ENCODE measurements at places on chromosomes 11 and 22.

GRCh38 chr11:13907678-13908077 lies 54.8 kb upstream of the SPON1 start:
- no peak for DNase-seq

- DNase-seq = no peak
These were observed 174.2 kb upstream of the ZBED5 start for GRCh38 chr11:11032066-11032465.

- peak; percentile 89 for DNase-seq
These were observed 1.2 kb downstream of the PHLDB1 start for GRCh38 chr11:118608360-118609227.

- DNase-seq = no peak
These were observed 1.7 kb downstream of the CREBZF start for GRCh38 chr11:85663080-85663752.

GRCh38 chr11:71443736-71444445 lies 4.3 kb downstream of the DHCR7 start:
- DNase-seq = no peak

DNA sequence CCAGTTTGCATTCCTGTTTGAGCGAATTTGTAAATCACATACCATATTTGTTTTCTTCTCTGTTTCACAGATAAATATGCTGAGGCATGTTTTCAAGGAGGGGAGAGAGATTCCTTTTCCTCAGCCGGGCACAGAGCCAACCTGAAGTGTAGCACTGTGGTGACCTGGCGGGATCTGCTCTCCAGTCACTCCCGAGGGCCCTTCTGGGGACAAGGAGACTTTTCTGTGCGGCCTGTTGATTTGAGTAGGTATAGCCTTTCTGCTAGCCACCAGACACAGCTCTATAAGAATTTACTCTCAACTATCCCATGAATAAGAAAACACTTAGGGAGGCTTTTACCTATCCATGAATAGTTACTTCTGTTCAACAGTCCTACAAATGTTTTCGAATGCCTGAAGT lies 63.5 kb upstream of the FDX1 start:
- DNase-seq = no peak

DNA sequence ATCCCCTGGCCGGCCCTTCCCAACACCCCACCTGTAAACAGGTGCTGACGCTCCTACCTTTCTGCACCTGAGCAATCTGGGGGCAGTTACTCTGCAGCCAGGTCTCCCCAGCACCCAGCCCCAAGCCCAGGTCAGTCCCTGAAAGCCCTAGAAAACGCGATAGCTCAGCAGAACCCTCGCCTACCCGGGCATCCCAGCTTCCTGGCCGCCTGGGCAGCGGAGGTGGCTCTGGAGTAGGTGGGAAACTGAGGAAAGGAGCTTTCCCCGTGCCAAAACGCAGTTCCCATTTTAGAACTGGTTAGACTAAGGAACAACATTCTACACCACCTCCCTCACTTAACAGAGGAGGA lies 445 bp downstream of the SYTL2 start:
- no peak for DNase-seq

- DNase-seq = no peak
These were observed 15.2 kb downstream of the DGCR6L start for GRCh38 chr22:20304646-20305045.

DNA sequence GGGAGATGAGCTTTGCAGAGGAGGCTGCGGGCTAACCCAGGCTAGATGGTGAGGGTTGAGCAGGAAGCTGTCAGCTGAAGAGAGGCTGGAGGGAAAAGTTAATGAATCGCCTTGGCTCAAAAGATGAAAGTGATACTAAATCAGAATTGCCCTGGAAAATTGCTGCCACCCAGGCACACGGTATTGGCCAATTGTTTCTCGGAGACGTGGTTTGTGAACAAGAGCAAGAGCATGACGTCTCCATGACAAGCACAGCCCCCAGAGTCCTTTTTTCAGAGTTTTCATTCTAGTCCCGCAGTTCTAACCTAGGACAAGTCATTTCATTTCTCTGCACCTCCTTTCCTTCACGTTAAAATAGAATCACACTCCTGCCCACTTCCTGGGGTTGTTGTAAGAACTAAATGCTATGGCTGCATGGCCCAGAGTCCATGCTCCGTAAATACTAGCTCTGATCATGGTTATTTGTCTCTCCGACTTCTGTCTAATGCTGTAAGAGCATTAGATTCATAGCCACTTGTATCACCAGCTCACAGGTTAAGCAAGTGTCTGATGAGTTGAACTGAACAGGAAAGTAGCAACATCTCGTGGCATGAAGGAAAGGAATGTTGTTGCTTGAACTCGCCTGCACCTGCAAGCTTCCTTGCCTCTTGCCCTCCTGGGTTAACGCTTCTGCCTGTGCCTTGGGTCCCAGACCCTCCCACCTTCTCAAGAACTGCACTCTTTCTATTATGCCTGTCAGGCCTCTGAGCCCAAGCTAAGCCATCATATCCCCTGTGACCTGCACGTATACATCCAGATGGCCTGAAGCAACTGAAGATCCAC lies 33.8 kb upstream of the NUP50 start:
- no peak for DNase-seq

DNA sequence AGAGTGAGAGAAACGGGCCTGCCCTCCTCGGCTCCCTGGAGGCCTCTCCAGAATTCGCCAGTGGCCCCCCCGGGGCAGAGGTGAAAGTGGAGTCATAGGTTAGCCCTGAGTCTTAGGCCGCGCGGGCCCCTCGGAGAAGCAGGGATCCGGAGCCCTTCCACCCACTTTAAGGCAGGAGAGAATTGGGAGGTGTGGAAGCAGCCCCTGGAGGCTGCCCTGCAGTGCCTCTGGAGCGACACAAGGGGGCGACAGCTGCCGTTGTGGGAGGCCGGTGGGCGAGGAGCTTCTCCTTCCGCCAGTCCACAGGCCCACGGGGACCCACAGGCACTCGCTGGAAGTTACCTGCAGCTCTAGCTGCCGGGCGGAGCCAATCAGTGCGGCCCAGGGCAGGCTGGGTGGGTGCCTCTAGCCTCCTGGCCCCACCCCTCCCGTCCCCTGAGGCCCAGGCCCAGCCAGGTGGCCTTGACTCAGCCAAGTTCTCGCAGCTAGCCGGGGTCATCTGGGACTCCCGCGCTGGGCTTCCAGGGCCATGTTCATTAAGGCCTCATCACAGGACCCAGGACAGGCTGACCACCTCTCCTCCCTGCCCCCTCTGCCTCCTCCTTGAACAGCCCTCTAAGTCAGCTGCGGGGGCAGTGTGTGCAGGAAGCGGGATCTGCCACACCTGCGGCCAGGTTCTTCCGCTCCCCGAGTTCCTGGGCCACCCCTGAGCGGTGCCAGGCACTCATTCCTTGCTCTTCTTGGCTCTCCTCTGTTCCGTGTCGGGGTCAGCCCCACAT lies 5.0 kb downstream of the DGKZ start:
- DNase-seq = peak; percentile 61

DNA sequence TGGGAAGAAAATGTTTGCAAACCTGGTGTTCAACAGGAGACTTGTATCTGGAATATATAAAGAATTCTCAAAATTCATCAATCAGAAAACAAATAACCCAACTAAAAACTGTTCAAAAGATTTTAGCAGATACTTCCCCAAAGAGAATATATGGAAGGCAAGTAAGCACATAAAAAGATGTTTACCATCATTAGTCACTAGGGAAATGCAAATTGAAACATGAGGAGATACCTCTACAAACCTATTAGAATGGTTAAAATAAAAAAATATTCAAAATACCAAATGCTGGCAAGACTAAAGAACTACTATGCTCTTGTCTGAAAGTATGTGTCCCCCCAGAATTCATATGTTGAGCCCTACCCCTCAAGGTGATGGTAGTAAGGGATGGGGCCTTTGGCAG lies 8.6 kb downstream of the EXPH5 start:
- no peak for DNase-seq

- no peak for DNase-seq
These were observed 90.7 kb downstream of the SNX19 start for GRCh38 chr11:130825561-130825960.

- DNase-seq = no peak
These were observed 20.2 kb upstream of the FEZ1 start for GRCh38 chr11:125516245-125516644.

DNA sequence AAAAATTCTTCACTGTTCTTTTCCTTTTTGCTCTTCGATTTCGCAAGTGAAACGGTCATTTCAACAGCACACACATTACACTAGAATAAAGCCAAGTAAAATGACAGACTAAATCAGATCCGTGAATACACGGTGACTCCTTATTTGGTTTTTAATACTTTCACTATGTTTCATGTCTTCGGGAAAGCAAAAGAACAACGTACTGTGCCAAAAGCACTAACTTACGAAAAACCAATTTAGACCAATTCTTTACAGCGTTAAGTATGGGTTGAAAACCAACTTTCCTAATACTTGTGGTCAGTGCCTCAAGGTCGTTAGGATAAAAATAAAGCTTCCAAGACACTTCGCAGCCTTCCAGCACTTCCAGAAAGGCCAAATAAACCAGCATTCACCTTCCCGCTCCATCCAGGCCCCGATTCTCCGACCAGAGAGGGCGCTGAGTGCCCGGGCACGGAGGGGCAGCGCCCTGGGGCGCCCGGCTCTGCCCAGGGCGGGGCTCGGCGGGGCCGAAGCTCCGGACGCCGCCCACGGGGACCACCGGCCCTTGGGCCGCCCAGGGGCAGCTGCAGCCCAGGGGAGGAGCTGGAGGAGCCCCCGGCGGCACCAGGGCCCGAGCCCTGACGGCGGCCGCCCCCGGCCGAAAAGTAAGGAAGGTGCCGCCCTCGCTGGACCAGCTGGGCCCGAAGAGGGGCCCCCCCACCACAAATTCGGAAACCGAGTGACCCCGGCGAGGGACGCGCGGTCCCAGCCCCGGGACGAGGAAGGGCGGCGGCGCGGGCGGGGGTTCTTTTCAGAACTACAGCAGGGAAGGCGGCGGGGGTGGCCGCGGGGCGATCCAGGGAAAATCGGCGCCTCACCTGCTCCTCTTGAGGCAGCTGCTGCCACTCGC lies 499 bp downstream of the ATL3 start:
- DNase-seq = peak; percentile 16

GRCh38 chr22:43136255-43136654 lies 6.9 kb downstream of the MCAT start:
- peak; percentile 27 for DNase-seq

GRCh38 chr11:66100272-66101065 lies 30.4 kb downstream of the PACS1 start:
- peak; percentile 48 for DNase-seq
